ENCODE measurements at places on chromosomes 11 and 22.

GRCh38 chr22:41480397-41480735, 11.4 kb downstream of the ACO2 start:
- DNase-seq: no peak

DNA sequence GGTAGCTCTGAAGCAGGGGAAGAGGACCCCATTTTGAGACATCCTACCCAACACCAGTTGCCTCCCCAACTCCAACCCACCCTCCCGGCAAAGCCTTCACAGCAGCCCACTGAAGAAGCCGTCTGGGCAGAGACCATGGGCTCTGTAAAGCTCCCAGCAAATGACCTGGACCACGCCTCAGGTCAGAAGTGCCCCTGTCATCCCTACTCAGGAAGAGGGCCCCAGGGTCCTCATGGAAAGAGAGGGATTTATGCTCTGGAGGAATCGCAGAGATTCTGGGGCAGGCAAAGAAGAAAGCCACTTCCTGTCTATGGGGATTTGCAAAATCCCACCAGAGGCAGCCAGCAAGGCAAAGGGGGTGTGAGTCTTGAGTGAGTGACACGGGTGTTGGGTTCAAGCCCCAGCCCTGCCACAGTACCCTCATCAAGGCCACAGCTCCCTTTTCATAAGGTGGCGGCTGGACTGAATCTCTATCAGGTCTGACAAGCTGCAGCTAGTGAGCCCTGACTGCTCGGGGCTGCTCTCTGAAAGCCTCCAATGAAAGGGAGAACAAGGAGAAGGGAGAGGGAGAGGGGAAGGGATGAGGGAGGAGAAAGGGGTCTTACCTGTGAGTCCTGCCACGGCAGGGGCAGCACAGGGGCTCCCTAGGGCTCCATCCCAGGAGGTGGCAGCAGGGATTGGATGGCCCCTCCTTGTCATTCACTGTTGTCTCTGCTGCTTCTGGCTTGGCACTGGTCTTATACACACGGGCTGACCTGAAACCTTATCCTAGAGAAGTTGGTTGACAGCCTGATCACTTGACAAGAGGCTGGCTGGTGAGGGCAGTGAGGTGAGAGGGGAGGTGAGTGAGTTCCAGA, at the start of gene UCP3:
TSS of gene UCP3 (minus strand) at position 713 of the 857 bp plus-strand sequence. CDS start 2,043 bp downstream, outside the sequence.
- DNase-seq: no peak

GRCh38 chr11:73034331-73034730, 107.8 kb downstream of the FCHSD2 start:
- DNase-seq: no peak

DNA sequence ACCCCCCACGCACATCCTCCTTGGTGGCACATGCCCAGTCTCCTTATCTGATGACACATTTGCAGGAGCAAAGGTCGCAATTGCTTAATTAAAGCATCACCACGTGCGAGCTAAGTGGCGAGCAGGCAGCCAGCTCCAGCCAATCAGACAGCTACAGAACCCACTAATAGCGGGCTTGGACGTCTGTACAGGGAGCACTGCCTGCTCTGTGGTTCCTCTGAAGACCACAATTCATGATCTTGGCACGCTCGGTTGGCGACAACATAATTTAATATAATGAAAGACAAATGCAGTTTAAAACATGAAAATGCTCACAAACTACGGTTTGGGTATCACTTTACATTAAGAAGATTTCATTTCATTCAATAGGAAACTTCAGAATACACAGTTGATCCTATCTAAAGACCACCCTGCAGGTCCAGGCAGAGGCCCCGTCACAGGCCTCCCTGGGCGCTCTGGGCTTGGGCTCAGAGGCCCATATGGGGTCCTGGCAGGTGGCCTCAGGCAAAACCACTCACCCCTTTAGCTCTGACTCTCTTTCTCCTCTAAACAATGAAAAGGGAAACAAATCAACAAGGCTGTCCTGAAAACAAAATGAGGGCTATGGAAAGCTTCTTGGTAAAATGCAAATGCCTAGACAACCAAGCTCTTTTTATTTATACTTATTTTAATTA, 10.4 kb downstream of the PACSIN2 start:
- no peak for DNase-seq

DNA sequence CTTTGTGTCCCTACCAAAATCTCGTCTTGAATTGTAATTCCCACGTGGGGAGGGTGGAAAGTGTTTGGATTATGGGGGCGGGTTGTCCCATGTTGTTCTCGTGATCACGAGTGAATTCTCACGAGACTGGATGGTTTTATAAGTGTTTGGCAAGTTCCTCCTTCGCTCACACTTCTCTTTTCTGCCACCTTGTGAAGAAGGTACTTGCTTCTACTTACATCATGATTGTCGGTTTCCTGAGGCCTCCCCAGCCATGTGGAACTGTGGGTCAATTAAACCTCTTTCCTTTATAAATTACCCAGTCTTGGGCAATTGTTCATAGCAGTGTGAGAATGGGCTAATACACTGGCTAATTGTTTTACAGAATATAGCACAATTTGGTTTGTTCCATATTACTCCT, 326.3 kb downstream of the GRM5 start:
- DNase-seq: no peak

DNA sequence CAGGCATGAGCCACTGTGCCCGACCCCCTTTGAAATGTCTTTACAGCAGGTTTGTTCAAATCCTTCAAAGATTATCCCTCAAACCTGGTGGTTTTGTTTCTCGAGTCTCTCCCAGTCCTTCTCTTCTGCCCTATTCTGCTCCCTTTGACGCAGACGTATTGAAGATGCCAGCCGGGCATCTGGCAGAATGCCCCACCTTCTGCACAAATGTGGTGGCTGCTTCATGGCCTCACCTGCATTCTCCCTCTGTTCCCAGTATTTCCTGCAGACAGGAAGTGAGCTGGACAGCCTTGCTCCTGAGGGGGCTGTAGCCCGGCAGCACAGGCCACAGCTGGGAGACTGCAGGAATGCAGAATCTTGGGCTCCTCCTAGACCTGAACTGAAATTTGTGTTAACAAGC, 4.8 kb upstream of the NAP1L4 start:
- no peak for DNase-seq

GRCh38 chr11:123135863-123136446, 59.1 kb downstream of the CLMP start:
- no peak for DNase-seq

DNA sequence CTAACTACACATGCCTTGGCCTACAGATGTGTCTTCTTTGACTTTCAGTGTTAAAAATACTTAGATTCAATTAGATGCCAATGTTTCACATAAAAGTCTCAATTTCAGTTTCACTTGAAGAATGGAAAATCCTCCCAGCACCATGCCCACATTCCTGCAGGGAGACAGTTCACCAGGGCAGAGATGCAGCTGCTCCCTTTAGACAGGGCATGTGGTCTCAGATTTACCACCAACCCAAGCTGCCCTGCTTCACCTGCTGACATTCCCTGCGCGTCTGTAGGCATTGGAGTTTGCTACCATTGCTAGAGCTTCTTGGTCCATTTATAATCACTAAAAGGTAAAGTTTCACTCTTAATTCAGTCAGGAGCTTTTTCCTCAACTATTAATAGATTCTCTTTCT, 113.9 kb downstream of the ARFGAP2 start:
- no peak for DNase-seq

GRCh38 chr11:59216641-59217564, 4.2 kb upstream of the MPEG1 start:
- no peak for DNase-seq

GRCh38 chr11:130115218-130115617, 44.4 kb upstream of the ST14 start:
- DNase-seq: no peak

GRCh38 chr11:123608945-123609344, 45.5 kb downstream of the SCN3B start:
- no peak for DNase-seq

GRCh38 chr22:20663137-20663828, 110.6 kb upstream of the SERPIND1 start:
- no peak for DNase-seq
